Right ventricle myocardium inferior (tissue), 1 donor: ENCODE measurements at places on chromosomes 2 and 18.

DNA sequence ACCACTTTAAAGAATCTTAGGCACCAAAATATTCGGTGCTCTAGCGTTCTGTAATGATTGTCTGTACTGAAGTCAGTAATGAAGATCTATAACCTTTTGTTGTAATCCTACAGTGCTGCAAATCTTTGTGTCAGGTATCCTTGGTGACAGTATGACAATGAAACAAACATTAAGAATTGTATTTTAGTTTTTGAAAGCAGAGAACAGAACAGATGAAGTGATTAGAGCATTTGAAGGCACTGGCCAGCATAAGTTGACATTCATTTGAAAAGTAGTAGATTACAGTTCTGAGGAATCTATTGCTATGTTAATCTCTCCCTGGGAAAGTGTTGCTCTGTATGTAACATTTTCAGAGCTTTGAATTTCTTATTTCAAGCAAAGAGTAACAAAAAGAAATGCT, 451.2 kb downstream of the NUP35 start:
- no peak for DNase-seq

- no peak for DNase-seq
Measured at GRCh38 chr2:184599872-184600222, 1.5 kb downstream of the ZNF804A start.

DNA sequence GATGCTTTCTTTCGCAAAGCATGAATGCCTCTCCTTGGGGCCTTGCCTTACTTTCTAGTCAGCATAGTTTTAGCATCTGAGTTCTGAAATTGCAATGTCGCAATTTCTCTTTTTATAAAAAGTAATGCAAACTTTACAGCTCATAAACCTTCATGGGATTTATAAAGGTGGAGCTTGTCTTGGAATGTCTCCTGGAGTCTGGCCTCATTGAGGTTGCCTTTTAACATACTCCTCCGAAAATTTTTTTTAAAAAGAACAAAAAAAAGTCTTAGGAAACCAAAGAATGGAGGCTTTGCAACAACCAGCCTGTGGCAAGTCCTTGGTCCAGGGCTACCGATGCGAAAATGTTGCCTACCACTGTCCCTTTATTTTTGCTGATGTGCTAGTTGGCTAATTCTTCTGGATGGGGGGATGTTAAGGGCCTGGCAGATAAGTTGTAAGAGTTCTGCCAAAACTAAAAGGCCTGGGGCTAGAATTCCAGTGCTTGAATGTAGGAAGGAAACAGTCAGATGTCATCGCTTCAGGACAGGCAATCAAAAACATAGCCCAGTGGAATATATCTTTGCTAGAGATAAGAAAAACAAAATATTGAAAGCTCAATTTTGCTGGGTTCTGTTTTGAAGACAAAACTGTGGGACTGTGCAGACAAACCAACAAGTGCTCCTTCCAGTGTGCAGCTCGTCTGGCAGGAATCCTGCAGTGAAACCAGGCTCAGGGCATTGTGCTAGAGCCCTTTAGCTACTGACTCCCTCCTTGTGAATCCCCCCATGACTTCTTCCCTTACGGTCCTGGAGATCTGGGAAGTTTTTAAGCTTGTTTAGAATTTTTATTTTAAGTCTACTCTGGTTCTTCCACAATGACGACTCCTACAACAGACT, 213.0 kb downstream of the PIEZO2 start:
- DNase-seq, result no peak

GRCh38 chr18:44742718-44743311, 62.1 kb downstream of the SETBP1 start:
- DNase-seq, result no peak

GRCh38 chr18:32093102-32093511, 1.4 kb downstream of the RNF138 start:
- DNase-seq, result peak; percentile 74

- DNase-seq, result no peak
Measured at GRCh38 chr2:215397632-215398341, 38.1 kb downstream of the FN1 start.

GRCh38 chr2:30986231-30986580, 152.0 kb downstream of the GALNT14 start:
- no peak for DNase-seq

GRCh38 chr2:191565647-191566198, 112.2 kb upstream of the NABP1 start:
- DNase-seq, result no peak

- DNase-seq, result no peak
Measured at GRCh38 chr18:39190508-39190907, 1624.9 kb upstream of the CELF4 start.

DNA sequence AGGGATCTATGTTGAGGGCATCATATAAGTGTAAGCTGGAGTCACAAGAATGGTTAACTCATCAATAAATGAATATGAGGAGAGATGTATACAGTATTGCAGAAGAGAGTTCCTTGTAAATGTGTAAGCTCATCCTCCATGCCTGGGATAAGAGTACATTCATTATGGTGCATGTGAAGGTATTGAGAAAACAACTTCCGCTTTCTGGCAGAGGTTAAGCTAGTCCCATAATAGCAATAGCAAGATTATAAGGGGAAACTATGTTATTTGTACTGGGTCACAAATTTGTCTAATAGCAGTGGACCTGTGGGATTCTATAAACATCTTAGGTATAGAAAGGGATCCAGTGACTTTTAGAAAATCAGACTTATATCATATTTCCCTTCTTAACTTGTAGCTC, 44.1 kb downstream of the SCN2A start:
- DNase-seq, result no peak

GRCh38 chr2:893311-893710, 57.3 kb upstream of the SNTG2 start:
- no peak for DNase-seq
